ENCODE measurements at places on chromosomes 4 and X. TPM values are rescaled to one million over a fixed set of nuclear protein-coding genes. Genes with fewer than 3 reads are reported as not detected.

GRCh38 chr4:40976343-40976742 is 226.6 kb downstream of the NSUN7 start:
- peak; percentile 40 for DNase-seq

GRCh38 chr4:4852591-4853362 is 6.7 kb upstream of the MSX1 start:
- peak; percentile 50 for DNase-seq

DNA sequence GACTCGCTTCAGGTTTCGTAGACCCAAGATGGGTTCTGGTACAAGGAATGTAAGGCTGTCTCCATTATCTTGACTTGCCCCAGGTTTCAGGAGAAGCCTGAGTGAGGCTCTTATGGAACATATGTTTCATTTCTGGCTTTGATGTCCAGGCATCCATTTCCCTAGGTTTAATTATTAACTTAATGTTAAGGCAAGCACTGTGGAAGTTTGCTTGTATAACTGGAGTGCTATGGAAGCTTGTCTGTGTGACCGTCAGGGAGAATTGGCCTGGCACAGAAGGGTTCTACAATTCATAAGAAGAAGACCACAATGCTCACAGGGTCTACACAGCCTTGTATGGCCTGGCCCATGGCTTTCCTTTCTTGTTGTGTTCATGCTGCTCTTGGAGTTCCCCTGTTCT is 47.2 kb upstream of the PPP1R2C start:
- DNase-seq = no peak

Gene TRPC3
- 0.07 TPM for polyA plus RNA-seq

- no peak for DNase-seq
Measured at GRCh38 chrX:123713841-123714240, 19.0 kb downstream of the THOC2 start.

Gene NDNF
- polyA plus RNA-seq = 0.40 TPM

Gene NHSL2
- 1.3 TPM for polyA plus RNA-seq

DNA sequence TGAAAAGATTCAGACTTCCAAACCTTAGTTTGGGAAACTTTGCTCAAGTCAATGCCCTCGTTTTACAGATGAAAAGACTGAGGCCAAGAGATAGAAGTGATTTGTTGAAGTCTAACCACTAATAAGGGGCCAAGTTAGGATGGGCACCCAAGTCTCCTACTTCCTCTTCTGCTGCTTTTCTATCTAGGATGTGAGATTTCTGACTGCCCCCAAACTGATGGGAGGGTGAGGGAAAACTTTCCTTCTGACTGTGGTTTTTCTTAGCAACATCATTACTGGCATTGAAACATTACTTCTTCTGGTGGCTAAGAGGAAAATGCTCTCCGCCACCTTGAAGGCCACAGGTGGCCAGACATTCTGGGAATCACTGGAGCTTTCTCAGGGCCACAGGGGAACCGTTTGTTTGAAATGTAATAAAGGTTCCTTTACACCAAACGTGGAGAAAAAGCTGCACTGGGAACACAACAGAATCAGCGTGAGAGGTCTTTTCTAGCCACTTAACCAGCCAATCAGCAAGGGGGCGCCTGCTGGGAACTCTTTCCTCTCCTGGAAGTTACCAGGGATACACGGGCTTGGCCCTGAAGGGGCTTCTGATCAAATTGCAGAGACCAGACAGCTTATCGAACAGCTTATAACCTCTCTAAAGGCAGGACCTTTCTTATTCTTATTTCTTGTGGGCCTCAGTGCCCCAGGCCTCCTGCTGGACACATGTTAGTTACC is 115.9 kb upstream of the TEX13D start:
- no peak for DNase-seq

DNA sequence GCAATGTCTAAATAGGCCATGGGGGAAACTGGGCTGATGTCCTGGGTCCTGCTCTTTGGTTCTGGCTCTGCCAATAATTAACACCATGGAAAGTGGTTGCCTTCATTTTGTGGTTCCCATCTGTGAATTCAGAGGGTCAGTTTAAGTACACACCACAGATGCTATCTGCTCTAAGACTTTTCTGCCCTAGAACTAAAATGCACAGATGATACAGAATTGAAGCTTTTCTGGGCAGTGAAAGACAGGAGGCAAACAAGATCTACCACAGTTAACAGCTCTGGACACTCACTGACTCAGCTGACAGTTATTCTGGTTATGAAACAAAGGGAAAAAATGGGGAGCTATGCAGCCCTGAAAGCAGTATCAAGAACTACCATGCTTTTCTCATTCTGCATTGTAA is 37.3 kb downstream of the APBB2 start:
- no peak for DNase-seq

- DNase-seq = no peak
Measured at GRCh38 chr4:94895081-94895480, 137.3 kb downstream of the BMPR1B start.

Gene CLDN34
- not detected for polyA plus RNA-seq

Gene MRFAP1L1
- polyA plus RNA-seq = 53.0 TPM

DNA sequence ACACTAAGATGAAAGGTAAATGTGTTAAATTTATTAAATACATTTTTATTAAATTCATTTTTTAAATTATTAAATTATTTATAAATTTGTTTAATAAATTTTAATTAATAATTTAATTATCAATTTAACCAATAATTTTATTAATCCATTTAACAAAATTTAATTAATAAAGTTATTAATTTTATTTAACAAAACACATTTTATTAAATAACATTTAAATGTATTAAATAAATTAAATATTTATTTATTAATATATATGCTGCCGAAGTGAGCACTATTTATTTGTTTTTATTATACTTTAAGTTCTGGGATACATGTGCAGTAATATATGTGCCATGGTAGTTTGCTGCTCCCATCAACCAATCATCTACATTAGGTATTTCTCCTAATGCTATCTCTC is 719.5 kb downstream of the TRIML1 start:
- no peak for DNase-seq

Gene GAB3
- 8.2 TPM for polyA plus RNA-seq

DNA sequence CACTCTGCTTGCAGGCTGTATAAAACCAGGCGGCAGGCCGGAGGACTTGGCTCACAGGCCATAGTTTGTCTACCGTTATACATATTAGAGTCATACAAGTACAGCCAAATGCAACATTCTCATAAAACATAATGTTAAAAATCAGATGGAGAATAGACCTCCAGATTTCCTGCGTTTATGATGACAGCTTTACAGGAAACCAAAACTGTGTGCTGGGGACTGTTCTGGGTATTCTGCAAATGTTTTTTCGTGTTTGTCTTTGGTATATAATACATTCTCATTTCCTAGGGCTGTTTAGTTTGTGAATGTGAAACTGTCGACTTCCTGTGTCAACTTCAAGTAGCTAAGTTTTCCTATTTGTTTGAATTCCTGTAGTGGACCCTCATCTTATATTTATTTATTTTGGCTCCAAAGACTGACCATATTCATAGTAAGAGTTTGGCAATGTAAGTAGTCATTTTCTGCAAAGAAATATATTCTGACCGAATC is 79.5 kb upstream of the FAM9C start:
- DNase-seq = no peak

Gene USP17L22
- not detected for polyA plus RNA-seq

DNA sequence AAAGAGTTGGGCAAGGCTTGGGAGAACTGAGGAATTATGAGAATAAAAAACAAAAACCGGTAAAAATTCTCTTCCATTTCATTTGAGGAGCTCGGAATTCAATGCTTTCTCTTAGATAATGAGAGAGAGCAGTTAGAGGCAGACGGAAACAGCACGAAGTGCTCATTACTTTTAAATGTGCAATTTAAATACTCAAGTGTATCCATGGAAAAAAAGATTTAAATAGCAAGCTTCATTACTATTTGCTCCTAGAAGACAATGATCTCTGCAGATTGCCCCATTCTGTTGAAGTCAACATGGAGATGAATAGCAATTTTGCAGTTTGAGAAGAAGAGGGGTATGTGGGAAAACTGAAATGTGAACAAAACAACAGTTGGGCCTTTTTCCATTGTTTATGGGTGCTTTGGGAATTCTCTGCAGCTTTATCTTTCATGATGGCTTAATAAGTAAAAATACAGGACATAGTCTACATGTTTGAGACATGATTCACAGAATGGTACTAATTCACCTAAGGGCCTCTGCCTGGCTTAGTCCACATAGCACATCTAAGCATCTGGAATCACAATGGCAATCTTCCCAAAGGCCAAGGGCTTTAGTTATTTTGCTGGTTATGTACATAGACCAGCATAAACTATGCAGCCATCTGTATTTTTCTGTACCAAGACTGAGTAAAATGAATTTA is 512.7 kb upstream of the FAT1 start:
- no peak for DNase-seq

GRCh38 chrX:108732630-108733321 is 3.6 kb downstream of the IRS4 start:
- no peak for DNase-seq

DNA sequence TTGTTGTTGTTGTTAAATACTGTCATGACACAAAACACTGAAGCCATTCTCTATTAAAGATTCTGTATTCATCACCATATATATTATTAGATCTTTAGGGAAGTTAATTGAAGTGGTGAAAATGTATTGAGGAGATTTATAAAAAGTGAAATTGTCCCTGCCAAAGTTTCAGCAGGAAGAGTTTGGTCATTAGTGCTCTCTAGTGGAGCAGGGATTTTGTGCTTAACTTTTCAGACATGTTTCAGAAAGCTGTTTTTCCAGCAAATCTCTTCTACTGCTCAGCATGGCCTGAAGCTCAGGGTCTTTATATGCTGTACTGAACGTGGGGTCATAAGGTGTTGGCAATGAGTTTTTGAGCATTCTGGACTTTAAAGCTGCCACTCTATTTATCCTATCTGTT is 36.7 kb upstream of the CXXC4 start:
- no peak for DNase-seq

Gene AMTN
- polyA plus RNA-seq = not detected

DNA sequence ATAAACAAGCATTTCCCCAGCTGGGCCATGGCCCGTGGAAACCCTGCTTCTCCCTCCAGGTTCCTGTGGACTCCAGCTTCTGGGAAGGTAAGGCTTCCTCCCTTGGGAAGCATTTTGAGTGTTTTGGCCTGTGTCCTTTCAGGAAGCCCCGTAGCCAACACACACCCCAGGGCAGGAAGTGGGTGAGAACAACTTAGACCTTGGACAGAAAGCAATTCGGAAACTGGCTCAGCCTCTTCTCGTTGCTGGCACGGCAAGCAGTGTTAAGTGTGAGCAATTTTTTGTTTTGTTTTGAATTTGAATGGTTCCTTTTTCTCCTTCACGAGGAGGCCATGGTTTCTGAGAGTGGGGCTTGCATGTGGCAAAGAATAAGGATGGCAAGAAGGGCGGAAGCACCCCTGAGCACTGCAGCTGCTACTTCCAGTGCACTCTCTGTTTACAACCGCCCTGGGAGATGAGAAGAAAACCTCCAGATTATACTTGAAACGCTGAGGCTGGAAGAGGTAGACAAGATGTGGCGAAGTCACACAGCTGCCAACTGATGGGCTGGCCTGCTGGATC is 14.1 kb upstream of the CYTL1 start:
- no peak for DNase-seq

DNA sequence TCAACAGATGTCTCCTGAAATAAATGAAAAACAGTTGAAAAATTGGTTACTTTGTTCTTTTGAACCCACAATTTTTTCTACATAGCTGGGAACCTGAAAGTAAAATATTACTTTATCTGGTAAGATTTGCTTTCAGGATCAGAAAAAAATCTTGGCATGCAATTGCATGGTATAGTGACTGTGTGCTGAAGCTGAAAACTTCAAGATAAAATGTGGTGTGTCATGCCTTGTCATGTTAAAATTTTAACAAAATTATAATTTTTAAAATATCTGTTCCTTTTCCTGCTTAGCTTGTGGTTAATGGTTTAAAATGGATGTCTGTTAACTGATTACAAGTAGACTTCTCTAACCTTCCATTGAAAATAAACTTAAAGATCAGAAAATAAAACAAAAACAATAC is 904.8 kb downstream of the PDHA2 start:
- DNase-seq = no peak

DNA sequence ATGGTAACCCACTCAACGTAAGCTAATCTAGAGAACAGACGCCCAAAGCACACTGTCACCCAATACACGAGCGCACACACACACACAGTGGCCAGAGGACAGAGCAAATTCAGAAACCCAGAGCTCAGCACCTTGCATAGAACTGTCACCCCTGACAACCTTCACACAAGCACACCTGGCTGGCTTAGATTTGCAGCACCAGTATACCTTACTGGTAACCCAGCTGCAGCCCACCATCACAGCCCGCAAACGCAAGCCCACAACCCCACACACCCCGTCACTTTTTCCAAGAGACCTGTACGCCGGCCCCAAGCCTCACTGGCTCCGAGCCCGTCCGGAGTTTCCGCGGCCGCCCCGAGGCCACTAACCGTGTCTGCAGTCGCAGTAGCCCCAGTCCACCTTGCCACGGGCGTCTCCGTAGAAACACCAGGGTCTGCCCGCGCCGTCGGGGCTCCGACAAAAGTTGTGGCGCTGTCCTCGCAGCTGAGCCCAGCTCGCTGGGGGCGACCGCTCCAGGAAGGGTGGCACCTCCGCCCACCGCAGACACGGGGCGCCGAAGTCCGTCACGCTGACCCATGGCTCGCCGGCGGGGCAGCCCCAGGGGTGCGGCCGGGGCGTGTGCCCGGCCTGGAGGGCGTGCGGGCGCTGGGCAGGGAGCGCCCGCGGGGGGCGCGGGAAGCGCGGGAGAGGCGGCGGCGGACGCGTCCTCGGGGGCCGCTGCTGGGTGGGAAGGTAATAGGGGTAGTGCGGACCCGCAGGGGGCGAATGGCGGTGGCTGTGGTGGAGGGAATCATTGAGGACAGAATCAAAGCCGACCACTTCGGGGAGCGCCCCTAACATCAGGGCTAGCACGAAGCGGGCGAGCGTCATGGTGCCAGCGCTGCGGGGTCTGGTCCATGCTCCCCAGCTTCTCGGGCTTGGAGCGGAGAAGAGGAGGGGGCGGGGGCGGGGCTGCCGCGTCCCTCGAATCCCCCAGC is 664 bp downstream of the PRSS12 start:
- DNase-seq = no peak

GRCh38 chr4:186722796-186723291 is 812 bp downstream of the FAT1 start:
- no peak for DNase-seq

DNA sequence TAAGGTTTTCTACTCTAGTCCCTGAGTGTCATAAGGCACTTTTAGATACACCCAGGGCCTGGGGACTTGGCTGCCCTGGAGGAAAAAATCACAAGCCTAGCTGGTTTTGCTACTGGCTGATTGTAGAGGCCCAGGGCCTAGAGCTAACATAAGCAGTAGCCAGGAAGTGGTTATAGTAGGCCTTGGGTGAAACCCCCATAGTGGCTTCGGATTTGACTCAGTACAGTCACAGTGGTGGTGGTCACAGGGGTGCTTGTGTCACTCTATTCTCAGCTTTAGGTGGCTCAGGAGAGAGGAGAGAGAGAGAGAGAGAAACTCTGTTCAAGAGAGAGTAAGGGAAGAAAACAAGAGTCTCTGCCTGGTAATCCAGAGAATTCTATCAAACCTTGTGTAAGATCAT is 194.5 kb upstream of the EDA2R start:
- no peak for DNase-seq

Gene MAGEA10
- polyA plus RNA-seq = not detected

DNA sequence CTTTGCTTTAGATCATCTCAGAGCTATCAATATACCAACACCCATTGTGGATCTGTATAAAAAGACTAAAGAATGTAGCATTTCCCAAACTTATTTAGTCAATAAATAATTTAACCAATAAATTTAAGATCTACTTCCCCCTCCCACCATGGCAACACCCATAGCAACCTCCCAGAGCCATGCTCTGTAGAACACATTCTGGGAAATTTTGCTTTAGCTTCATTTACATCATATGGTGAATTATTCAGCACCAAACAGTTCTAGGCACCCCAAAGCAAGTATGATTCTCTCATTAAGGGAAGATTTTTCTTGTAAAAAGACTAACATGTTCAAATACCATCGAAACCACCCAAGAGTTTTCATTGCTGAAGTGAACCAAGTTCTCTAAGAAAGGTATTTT is 80.5 kb upstream of the GPR34 start:
- DNase-seq = no peak

Gene RASSF6
- 0.08 TPM for polyA plus RNA-seq

All from adrenal gland (tissue), 19 donors.